ENCODE measurements at places on chromosomes 1 and 21. TPM values are rescaled to one million over a fixed set of nuclear protein-coding genes. Genes with fewer than 3 reads are reported as not detected.

CTTNBP2NL gene
- total RNA-seq: 12.6 TPM

RPTN gene
- not detected for total RNA-seq

UTS2 gene
- total RNA-seq: not detected

WNT3A gene
- not detected for total RNA-seq

BEST4 gene
- not detected for total RNA-seq

GFI1 gene
- 0.19 TPM for total RNA-seq

DNA sequence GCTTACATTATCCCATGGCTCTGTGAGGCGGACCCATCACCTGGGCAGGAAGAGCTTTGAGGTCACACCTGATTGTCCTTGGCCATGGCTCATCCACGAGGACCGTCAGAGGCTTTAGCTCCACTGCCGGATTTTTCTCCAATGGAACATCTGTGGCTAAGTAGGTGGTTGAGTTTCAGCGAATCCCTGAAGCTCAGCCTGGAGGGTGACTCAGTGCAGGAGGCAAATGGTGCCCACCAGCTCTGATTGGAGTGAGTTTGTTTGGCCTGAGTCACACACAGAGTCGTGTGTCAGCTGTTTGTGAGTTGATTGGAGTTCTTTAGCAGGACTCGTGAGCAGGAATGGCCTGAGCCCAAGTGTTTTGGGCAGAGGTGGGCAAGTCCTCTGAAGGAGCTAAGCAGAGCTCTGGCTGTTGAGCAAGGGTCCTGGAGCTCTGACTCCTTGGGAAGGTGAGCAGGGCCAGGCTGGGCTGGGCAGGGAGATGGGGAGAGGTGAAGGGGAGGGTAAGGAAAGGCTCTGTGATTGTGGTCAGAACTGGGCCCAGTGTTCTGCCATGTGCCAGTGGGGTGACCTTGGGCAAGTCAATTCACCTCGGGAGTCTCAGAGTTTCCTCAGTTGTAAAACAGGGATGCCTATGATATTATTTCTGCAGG lies 2.0 kb downstream of the SLC6A17 start:
- no peak for DNase-seq

GRCh38 chr21:15128267-15128666 lies 63.5 kb upstream of the NRIP1 start:
- no peak for DNase-seq

DNA sequence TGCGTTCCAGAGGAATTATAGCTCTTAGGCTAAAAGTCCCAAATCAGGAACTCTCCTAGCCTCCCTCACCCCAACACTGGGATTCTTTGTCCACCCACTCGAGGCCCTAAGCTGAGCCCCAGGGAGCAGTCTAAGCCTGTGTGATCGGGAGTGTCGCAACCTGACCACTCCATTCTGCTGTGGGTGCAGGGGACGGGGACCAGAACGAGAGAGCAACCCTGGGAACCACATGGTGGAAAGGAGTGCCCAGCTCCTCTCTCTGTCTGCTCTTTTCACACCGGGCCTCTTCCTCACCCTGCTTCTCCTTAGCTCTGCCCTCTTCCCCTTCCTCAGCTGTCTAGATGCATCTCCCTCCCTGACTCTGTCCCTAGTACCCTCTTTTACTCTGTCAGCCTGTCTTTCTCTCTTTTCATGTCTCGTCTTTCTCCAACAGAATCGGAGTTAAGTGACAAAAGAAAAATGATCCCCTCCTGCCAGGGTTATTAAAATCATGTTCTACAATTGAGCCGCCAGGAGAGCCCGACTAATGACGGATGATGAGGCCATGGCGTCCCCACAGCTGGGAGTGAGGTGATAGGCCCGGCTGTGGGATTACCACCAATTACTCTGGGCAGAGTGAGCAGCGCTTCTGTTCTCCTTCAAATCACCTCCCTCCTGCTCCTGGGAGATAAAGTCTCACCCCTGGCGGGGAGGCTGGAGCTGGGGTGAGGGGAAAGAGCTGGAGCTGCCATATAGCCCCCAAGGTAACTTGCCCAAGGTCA lies 34.5 kb upstream of the CSF3R start:
- DNase-seq: no peak

DNA sequence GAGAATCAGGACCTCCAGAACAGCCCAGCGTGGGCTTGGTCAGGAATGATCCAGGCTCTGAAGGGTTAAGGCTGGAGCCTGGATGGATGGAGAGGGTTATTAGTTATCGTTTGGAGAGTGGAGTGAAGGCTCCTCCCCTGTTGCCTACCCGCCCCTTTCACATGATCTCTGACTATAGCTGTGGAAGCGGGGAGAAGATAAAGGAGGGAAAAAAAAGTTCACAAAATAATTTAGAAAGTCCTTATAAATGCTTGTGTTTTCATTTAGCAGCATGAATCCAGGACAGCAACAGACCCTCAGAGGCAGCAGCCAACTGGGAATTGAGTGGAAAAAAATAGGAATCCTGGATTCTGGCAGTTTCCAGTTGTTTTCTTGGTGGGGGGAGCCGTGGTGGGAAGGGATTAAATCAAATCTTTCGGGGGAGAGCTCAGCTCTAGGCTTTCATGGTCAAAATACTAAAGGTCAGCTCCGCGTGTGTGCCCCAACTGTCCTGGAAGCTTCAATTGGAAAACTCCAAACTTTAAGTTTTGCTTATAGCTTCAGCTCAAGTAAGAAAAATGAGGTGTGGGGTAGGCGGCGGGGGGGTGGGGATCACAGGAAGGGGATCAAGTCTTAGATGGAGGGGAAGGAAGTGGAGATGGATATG lies 595 bp upstream of the DDR2 start:
- no peak for DNase-seq

- DNase-seq: no peak
These were observed 2.5 kb upstream of the CD160 start for GRCh38 chr1:145716641-145717345.

- DNase-seq: peak; percentile 42
These were observed 2.1 kb downstream of the C1orf35 start for GRCh38 chr1:228100822-228101613.

DNA sequence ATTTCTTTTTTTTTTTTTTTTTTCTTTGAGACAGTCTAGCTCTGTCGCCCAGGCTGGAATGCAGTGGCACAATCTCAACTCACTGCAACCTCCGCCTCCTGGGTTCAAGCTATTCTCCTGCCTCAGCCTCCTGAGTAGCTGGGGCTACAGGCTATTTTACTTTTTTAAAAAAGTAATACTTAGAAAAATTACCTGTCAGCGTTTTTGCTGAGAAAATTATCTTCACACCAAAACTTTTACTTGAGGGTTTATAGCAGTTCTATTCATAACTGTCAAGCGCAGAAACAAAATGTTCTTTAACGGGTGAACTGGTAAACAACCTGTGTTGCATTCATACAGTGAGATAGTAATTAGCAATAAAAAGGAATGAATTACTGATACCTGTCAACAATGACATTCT lies 1.5 kb upstream of the SLC25A24 start:
- no peak for DNase-seq
